CD14-positive monocyte (primary cell): ENCODE measurements at places on chromosomes 16 and 17. TPM values are rescaled to one million over a fixed set of nuclear protein-coding genes. Genes with fewer than 3 reads are reported as not detected.
A peak's percentile ranks its signal among the peaks of the same experiment; 100 is the strongest.

DNA sequence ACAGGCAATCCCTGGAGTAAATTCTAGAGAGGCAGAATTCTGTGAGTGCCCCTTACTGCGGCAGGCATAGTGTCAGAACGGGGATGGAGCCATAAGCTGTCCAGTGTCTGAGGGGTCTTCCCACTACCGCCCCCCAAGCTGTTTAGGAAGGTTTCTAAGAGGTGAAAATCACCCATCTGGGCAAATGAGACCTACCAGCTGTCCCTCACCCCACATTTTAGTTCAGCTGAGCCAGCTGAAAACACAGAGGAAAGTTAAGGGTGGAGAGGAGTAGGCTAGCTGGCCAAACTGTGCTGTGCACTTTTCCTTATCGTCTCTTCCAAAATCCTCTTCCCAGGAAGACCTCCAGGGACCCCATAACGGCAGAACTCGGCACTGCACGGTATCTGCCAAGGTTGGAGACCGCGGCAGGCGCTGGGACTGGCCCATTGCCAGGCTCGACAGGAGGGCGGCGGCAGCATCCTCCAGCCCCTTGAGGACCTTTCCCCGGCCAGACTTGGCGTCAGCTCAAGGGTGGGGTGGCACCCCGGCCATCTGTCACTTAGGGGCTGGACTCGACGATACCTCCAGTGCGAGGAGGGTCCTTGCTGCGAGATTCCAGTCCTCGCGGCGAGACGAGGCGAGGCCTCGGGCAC, 955 bp downstream of the ACLY start:
- H3K27ac ChIP-seq: peak overlapping the region; percentile 64
- no peak for DNase-seq
- peaks cover 21% of the 10 kb centered on the region for H3K4me1 ChIP-seq
- peaks cover 13% of the 10 kb centered on the region for H3K36me3 ChIP-seq

DNA sequence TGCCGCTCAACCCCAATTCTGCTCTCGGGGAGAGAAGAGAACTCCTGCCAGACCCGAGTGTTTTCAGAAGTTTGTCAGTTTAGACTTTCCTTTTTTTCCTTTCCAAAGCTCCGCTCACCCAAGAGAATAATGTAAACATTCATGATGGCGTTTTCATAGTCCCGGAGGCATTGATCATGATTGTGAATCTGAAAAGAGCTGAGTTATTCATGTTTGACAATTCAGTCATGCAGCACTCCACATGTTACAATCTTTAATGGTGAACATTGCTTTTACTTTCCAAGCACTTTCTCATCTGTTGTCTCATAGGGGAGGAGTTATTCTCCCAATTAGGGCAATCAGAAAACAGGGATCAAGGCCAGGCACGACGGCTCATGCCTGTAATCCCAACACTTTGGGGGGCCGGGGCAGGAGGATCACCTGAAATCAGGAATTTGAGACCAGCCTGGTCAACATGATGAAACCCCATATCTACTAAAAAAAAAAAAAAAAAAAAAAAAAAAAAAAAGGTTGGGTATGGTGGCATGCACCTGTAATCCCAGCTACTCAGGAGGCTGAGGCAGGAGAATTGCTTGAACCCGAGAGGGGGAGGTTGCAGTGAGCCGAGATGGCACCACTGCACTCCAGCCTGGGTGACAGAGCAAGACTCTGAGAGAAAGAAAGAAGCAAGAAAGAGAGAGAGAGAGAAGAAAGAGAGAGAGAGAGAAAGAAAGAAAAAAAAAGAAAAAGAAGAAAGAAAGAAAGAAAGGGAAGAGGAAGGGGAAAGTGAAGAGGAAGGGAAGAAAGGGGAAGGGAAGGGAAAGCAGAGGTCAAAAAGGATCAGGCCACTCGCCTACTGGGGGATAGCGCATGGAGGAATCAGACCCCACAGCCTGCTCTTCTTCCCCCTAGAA, 70.0 kb upstream of the TNRC6C start:
- H3K4me1 ChIP-seq: peaks cover 35% of the 10 kb centered on the region
- DNase-seq: no peak
- H3K36me3 ChIP-seq: no peaks in the 10 kb centered on the region
- peak overlapping the region; percentile 78 for H3K27ac ChIP-seq
- peak overlapping the region; percentile 69 for H3K4me3 ChIP-seq
- H3K27me3 ChIP-seq: peaks cover 2% of the 10 kb centered on the region

GRCh38 chr16:74216319-74216718, 80.3 kb upstream of the PSMD7 start:
- no peak for DNase-seq
- no peaks in the 10 kb centered on the region for H3K4me1 ChIP-seq
- no peak overlapping the region for H3K27ac ChIP-seq
- H3K36me3 ChIP-seq: no peaks in the 10 kb centered on the region
- no peak overlapping the region for H3K4me3 ChIP-seq
- H3K27me3 ChIP-seq: no peaks in the 10 kb centered on the region

- H3K4me1 ChIP-seq: peaks cover 62% of the 10 kb centered on the region
- DNase-seq: peak; percentile 31
Measured at GRCh38 chr17:3917391-3917931, 1.2 kb upstream of the P2RX1 start.

- DNase-seq: no peak
- H3K4me3 ChIP-seq: no peak overlapping the region
- H3K36me3 ChIP-seq: peaks cover 22% of the 10 kb centered on the region
- peaks cover 21% of the 10 kb centered on the region for H3K4me1 ChIP-seq
Measured at GRCh38 chr16:19716183-19716582, 1.8 kb downstream of the KNOP1 start.

DNA sequence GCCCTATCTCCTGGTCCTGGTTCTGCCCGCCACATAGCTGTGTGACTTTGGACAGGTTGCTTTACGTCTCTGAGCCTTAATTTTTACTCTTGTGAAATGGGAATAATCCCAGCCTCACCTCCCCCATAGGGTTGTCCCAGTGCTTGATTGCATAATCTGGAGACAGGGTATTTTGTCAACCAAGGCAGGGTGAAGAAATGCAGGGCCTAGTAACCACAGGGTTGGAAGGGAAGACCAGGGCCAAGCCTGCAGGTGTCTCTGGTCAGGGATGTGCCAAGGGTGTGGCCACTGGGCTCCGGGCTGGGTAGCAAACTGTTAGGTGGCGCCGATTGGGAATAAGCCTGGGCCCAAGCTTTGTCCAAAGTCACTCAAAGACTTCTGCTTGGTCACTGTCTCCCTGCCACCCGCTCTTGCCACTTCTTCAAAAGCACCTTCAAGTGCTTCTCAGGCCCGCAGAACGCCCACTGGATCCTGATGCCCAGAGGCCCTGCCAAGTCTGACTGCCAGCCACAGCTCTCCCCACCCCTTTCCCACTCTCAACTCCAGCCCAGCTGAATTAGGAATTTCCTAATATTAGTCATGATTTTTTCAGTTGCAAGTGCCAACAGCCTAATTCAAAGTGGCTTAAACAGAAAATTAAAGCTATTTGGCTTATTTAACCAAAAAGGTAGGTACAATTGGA, 20.6 kb upstream of the COL1A1 start:
- peaks cover 20% of the 10 kb centered on the region for H3K4me1 ChIP-seq
- H3K36me3 ChIP-seq: no peaks in the 10 kb centered on the region
- peak; percentile 12 for DNase-seq
- H3K27me3 ChIP-seq: no peaks in the 10 kb centered on the region

GRCh38 chr17:47686276-47686635, 7.7 kb upstream of the TBKBP1 start:
- no peak overlapping the region for H3K4me3 ChIP-seq
- H3K36me3 ChIP-seq: peaks cover 34% of the 10 kb centered on the region
- H3K27me3 ChIP-seq: no peaks in the 10 kb centered on the region
- peaks cover 9% of the 10 kb centered on the region for H3K4me1 ChIP-seq
- H3K27ac ChIP-seq: no peak overlapping the region

GRCh38 chr17:37488009-37488604, 1.6 kb upstream of the DUSP14 start:
- H3K36me3 ChIP-seq: no peaks in the 10 kb centered on the region
- H3K4me3 ChIP-seq: peak overlapping the region; percentile 75
- H3K4me1 ChIP-seq: peaks cover 32% of the 10 kb centered on the region
- peak; percentile 42 for DNase-seq

- H3K27ac ChIP-seq: no peak overlapping the region
- peaks cover 5% of the 10 kb centered on the region for H3K27me3 ChIP-seq
- no peak overlapping the region for H3K4me3 ChIP-seq
- no peaks in the 10 kb centered on the region for H3K36me3 ChIP-seq
- no peaks in the 10 kb centered on the region for H3K4me1 ChIP-seq
- no peak for DNase-seq
Measured at GRCh38 chr16:17515421-17516210, 44.9 kb upstream of the XYLT1 start.

DNA sequence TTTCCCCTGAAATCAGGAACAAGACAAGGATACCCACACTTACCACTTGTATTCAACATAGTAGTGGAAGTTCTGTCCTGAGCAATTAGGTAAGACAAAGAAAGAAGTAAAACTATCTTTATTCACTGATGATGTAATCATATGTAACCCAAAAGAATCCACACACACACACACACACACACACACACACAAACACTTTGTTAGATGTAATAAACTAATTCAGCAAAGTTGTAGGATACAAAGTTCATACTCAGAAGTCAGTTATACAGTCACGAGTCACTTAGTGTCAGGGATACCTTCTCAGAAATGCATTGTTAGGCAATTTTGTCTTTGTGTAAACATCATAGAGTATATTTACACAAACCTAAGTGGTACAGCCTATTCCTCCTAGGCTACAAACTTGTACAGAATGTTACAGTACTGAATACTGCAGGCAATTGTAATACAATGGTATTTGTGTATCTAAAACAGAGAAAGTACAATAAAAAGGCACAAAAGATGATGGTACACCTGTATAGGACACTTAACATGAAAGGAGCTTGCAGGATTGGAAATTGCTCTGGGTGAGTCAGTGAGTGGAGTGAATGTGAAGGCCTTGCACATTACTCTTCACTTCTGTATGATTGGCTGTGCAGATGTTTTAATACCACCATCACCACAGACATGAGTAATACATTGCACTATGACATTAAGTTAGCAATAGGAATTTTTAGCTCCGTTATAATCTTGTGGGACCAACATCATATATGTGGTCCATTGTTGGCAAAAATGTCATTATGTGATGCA, 370.1 kb downstream of the ZFHX3 start:
- no peaks in the 10 kb centered on the region for H3K27me3 ChIP-seq
- no peak overlapping the region for H3K4me3 ChIP-seq
- H3K4me1 ChIP-seq: no peaks in the 10 kb centered on the region
- no peaks in the 10 kb centered on the region for H3K36me3 ChIP-seq
- no peak overlapping the region for H3K27ac ChIP-seq
- no peak for DNase-seq

GRCh38 chr17:68310152-68310551, 18.9 kb downstream of the ARSG start:
- H3K27ac ChIP-seq: peak overlapping the region; percentile 93
- H3K4me3 ChIP-seq: no peak overlapping the region
- H3K27me3 ChIP-seq: no peaks in the 10 kb centered on the region

DNA sequence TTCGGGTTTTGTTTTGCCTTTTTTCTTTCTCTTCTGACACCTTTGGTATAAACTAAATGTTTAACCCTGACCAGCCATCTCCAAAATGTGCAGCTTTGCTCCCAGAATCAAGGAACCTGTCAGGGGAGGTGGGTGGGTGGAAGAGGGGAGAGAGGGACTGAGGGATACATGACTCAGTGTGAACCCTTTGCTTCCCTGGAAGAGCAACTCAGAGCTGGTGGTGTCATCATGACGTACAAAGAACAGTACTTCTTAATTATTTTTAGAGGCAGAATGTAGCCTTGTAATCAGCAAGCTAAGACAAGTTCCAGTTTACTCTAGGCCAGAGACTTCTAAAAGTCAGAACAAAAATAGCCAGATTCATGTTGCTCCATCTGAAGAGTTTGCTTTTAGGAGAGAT, 119.6 kb upstream of the HAS3 start:
- H3K4me1 ChIP-seq: no peaks in the 10 kb centered on the region
- H3K4me3 ChIP-seq: no peak overlapping the region
- H3K27ac ChIP-seq: no peak overlapping the region
- DNase-seq: no peak
- no peaks in the 10 kb centered on the region for H3K36me3 ChIP-seq
- H3K27me3 ChIP-seq: no peaks in the 10 kb centered on the region

DNA sequence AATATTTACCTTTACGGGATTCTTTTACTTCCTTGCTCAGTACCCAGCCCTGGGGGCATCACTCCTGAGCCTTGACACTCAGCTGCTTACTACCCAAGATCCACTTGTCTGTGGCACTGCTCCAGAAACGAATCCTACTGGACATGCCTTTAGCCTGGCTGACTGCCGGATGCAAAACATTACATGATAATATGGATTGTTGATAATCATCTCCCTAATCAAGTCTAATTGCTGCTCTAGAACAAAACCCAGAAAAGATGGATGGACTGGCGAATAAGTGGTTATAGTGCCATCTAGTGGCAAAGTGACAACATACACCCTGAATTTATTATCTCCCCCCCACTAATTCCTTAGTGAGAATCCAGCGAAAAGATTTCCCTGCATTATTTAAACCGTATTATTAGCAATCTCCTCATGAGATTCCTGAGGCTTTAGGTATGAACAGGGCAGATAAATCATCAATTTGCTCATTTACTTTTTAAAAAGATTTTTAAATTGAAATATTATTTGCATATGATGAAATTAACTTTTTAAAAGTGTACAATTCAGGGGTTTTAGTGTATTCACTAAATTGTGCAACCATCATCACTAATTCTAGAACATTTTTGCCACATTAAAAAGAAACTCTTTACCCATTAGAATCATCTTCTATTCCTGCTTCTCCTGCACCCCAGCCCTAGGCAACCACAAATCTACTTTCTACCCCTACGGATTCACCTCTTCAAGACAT, 61.6 kb downstream of the RGS9 start:
- peak; percentile 65 for DNase-seq
- H3K36me3 ChIP-seq: no peaks in the 10 kb centered on the region
- H3K27ac ChIP-seq: no peak overlapping the region
- H3K4me1 ChIP-seq: peaks cover 8% of the 10 kb centered on the region
- H3K27me3 ChIP-seq: no peaks in the 10 kb centered on the region
- no peak overlapping the region for H3K4me3 ChIP-seq

DNA sequence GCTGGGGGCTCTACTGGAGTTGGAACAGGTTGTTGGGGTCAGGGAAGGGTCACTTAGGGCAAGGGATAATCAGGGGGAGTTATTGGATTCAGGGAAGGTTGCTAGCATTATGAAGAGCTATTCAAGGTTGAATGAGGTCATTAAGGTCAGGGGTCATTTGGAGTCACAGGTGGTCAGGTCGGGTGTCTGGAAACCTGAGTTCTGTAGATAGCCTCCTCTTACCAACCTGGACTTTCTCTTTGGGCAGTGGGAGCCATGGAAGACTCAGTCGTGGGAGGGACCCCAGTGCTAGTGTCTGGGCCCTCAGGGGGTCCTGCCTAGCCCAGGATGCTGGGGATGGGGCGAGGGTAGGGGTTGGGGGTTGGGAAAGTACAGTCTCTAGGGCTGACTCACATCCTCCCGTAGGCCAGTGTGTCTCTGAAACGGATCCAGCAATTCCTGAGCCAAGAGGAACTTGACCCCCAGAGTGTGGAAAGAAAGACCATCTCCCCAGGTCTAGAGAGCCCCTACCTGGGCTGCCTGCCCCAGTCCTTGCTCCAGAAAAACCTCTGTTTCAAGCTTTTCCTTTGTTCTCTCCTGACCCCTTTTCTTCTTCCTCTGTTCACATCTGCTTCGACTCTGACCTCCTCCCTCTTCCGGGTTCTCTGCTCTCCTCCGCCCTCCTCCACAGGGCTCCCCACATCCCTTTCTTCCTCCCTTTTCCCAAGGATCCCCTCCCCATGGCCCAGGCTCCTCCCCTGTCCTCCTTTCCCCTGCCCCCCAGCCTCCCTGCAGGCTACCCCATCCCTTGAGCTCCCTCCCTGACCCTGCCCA, 33.5 kb downstream of the ABCC3 start:
- no peak overlapping the region for H3K4me3 ChIP-seq
- H3K27ac ChIP-seq: no peak overlapping the region
- no peak for DNase-seq
- no peaks in the 10 kb centered on the region for H3K4me1 ChIP-seq
- no peaks in the 10 kb centered on the region for H3K36me3 ChIP-seq

The TVP23A gene
- polyA plus RNA-seq: 0.08 and 0.17 TPM in 2 replicates

The TMC8 gene
- 79.9 and 151 TPM in 2 replicates for polyA plus RNA-seq

The C16orf90 gene
- not detected for polyA plus RNA-seq

The USH1G gene
- polyA plus RNA-seq: not detected

The SULT1A2 gene
- not detected for polyA plus RNA-seq
